ENCODE measurements at places on chromosomes 5 and 9. TPM values are rescaled to one million over a fixed set of nuclear protein-coding genes. Genes with fewer than 3 reads are reported as not detected.

DNA sequence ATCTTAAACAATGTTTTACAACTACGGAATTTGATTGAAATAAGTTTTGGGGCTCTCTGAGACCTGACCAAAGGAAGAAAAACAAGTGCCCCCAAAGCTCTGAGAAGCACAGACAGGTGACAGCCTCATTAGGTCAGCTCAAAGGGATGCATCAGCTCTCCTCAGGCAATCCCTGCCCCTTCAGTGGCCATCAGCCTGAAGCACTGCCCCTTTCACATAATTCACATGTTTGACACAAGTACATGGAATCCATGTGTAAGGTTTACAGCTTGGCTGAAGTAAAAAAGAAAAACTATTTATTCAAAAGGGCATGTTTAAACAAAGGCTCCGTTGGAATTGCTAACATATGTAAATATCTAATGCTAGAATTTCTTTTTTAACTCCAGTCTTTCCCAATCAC lies 56.3 kb downstream of the TSSK1B start:
- no peak for DNase-seq

DNA sequence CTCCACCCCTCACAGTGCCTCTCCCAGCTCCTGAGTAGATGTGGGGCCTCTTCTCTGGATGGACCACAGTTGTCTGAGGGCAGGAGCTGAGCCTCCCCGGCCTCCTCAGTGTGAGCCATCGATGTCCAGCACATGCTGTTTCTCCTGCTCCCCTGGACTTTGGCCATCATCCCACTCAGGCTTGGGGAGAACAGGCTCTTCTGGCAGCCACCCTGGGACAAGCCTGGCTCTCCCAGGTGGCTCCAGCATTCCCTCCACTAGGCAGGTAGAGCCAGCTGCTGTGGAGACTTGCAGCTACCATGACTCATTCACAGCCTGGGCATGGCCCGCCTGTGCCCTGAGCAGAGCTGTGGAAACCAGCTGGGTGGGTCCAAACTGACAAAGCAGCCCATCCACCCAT lies 77.0 kb downstream of the CSNK1A1 start:
- no peak for DNase-seq

- DNase-seq: no peak
Measured at GRCh38 chr5:124962735-124963134, 216.3 kb upstream of the ZNF608 start.

- no peak for DNase-seq
Measured at GRCh38 chr9:116151966-116152381, 1.6 kb upstream of the PAPPA start.

DNA sequence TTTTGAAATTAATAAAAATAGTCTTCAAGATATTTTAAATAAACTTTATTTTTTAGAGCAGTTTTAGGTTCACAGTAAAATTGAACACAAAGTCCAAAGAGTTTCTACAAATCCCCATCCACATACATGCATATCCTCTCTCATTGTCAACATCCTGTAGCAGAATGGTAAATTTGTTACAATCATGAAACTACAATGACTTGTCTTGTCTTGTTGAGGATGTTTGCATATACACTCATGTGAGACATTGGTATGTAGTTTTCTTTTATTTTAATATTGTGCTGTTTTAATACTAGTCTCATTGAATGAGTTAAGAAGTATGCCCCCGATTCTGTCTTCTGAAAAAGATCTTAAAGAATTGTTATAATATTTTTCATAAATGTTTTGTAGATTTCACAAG lies 447.0 kb upstream of the EDIL3 start:
- no peak for DNase-seq

GRCh38 chr5:180082633-180083420 lies 11.3 kb upstream of the RNF130 start:
- DNase-seq: no peak

DNA sequence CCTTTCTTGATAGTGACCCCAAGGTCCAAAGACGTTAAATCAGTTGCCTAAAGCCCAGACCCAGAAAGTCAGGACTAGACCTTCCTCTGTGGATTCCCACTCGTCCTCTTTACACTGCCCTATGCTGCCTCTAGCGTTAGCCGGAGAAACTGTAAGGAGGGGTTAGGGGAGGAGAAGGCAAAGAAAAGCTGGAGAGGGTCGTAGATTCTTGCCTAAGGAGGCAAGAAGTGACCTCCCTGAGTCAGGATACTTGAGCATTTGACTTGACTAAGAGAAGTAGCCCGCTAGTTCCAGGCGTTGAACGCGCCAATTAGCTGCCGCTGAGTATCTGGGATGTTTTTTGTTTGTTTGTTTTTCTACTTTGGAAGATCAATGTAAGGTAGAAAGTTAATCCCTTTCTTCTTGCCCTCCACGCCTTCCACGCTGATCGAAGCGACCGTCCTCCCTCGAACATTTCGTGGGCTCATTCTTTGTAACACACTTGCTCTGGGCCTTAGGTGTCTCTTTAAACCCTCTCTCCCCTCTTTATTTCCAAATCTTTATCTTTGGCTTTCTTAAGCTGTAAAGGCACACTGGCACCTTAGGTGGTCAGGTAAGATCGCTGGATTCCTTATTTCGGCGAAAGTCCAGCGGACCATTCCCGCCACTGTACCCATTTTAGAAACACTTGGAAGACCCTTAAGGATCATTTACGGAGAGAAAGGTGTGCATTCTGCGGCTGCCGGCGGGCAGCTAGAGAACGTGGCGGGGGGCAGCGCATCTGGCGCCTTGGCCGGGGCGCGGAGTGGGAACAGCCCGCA lies 5.1 kb upstream of the RGMB start:
- DNase-seq: no peak

GRCh38 chr5:135568923-135569360 lies 9.8 kb downstream of the CXCL14 start:
- DNase-seq: no peak

GRCh38 chr9:86285261-86285660 lies 2.9 kb upstream of the ISCA1 start:
- no peak for DNase-seq

DNA sequence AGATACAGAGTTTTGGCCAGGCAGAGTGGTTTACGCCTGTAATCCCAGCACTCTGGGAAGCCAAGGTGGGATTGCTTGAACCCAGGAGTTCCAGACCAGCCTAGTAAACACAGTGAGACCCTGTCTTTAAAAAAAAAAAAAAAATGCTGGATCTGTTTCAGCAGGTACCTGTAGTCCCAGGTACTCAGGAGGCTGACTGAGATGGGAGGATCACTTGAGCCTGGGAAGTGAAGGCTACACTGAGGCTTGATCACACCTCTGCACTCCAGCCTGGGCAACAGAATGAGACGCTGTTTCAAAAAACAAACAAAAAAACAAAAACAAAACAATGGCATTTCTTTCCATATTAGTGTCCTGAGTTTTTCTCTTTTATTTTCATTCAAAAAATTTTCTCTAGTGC lies 19.0 kb downstream of the UNC13B start:
- no peak for DNase-seq

DNA sequence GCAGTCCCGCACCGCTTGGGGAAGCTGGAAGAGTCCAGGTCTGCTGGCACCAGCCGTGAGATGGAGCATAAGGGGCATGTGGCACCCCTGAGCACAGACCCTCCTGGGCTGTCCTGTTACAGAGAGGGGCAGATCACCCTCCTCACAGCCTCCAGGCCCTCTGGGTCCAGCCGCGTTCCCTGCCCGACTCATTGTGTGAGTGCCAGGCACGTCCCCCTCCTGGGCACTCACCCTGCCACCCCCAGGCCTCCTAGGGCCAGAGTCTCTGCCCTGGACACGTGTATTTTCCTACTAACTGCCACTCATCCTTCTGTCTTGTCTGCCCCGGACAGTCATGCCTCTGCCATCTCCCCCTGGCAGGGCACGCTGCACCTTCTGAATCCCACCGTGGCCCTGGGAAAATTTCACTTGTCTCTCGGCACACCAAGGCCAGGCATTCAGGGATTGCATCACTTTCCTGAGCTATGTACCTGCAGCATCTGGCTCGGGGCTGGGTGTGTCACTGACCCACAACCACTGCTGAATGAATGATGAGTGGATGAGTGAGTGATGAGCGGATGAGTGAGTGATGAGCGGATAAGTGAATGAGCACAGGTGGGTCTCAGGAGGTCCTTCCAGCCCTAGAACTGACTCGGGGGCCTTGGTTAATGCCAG lies 21.5 kb upstream of the FCN1 start:
- DNase-seq: no peak

DNA sequence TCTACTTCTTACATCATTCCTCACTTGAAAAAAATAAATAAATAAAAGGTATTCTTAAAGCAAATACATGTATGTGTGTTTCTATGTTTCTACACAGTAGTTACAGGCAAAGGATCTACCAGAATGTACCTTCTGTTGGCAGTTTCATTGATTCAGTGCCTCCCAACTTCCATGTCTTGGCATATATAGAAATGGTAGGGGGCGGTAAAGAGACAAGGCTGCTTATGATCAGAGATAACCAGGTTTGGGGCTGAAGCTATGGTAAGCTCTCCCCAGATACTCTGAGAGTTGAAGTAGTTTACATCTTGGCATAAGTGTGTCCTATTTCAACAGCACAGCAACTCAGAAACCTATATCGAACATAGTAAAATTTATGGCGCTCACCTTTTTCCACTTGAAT lies 1075.4 kb upstream of the C9orf72 start:
- DNase-seq: no peak

Gene OTULIN
- total RNA-seq: 58.2 TPM

Gene SNCB
- not detected for total RNA-seq

Gene PCDHB14
- not detected for total RNA-seq

Gene GARIN3
- total RNA-seq: not detected

Gene MEGF10
- total RNA-seq: not detected
